Left ventricle myocardium superior (tissue), 1 donor: ENCODE measurements at places on chromosomes 5 and 9.
A peak's percentile ranks its signal among the peaks of the same experiment; 100 is the strongest.

DNA sequence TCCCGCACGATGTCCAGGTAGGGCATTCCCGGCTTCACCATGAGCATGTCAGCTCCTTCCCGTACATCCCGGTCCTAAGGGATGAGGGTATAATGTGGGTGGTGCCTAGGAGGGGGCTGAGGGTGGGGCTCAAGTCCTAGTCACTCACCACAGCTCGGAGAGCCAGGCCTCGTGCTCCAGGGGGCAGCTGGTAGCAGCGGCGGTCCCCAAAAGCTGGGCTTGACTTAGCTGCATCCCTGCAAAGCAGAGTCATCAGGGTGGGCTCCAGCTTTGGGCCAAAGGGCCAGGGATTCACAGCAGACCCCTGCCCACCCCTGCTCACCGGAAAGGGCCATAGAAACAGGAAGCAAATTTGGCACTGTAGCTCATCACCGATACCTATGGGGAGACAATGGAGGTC, 11.6 kb downstream of the ALAD start:
- no peak for DNase-seq

GRCh38 chr5:113067635-113068344, 91.2 kb downstream of the DCP2 start:
- no peak for DNase-seq

DNA sequence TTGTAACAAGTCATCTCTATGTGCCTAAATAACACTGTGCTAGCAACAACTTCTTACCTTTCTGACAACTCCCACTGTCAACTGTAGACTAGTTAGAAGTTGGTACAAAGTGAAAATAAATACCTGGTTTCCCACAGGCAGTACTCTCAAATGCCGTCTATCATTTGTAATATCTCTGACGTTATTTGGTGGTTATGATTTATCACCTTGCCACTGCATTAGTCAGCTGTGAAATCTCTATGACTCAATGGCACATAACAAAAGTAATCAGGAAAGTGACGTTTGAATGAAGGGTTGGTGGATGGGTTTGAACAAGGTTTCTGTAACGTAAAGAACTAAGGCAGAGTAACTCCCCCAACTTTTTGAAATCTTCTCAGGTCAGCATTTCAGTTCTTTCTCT, 592.3 kb downstream of the MAT2B start:
- no peak for DNase-seq

- DNase-seq = no peak
Observed at GRCh38 chr5:90307782-90308181, 101.8 kb downstream of the CETN3 start.

GRCh38 chr5:3943859-3944258, 348.2 kb downstream of the IRX1 start:
- no peak for DNase-seq

DNA sequence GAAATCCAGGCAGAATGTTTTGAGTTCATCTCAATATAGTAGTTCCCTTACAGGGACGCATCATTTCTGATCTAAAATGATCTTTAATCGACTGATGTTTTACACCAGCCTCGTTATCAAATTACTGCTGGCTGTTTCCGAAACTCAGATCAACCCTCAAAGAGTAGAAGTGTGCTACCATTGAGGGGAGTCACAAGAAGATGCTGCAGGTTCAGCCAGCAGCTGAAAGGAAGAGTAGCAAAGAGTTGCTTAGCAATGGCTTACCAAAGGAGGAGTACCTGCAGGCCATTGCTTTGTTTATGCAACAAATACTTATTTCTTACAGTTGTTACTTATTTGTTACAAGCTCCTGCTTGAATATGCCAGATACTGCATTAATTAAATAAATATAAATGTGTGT, 144.1 kb downstream of the EBF1 start:
- DNase-seq = no peak

GRCh38 chr5:31196309-31196708, 2.8 kb downstream of the CDH6 start:
- no peak for DNase-seq

- no peak for DNase-seq
Observed at GRCh38 chr9:72140586-72140985, 8.7 kb upstream of the GDA start.

DNA sequence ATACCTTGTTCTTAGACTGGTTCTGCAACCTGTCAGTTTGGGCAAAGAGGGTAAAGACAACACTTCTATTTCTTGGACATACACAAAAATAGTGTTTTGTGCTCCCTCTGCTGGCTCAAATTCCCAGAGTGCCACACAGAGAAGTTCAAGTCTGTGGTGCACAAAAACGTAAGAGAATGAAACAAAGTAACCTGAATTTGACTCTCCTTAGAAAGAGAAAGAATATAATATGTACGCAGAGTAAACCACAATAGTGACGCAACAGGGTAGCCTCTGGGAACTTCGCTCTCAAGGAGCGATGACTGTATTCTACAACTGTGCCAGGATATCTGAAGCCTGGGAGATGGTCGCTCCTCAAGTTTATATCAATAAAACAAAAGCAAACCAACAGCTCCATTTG, 18.5 kb downstream of the DDX31 start:
- no peak for DNase-seq

- DNase-seq = peak; percentile 69
Observed at GRCh38 chr9:127397646-127398274, 791 bp downstream of the SLC2A8 start.

- no peak for DNase-seq
Observed at GRCh38 chr5:145008876-145009530, 826.1 kb downstream of the PRELID2 start.

GRCh38 chr9:133978226-133978898, 13.8 kb downstream of the VAV2 start:
- DNase-seq = no peak

DNA sequence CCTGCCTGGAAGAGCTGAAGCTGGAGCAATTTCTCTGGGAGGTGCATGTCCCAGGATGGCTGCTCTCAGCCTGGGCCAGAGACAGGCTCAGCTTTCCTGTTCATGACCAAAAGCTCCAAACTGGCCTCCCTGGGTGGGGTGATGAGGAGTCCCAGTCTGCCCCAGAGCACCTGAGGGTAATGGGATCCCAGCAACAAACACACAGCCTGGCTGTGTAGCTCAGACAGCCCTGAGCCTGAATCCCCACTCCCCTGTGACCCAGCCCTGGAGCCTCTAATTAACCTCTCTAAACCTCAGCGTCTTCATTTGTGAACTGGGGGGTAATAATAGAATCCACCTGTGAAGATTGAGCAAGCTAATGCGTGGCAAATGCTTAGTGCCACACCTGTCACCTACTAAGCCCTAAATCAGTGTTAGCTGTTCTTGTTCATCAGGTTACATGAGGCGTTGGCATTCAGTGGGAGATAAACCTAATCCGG, 67.5 kb downstream of the HSPA4 start:
- no peak for DNase-seq

- no peak for DNase-seq
Observed at GRCh38 chr9:71302776-71303175, 181.4 kb upstream of the TRPM3 start.

DNA sequence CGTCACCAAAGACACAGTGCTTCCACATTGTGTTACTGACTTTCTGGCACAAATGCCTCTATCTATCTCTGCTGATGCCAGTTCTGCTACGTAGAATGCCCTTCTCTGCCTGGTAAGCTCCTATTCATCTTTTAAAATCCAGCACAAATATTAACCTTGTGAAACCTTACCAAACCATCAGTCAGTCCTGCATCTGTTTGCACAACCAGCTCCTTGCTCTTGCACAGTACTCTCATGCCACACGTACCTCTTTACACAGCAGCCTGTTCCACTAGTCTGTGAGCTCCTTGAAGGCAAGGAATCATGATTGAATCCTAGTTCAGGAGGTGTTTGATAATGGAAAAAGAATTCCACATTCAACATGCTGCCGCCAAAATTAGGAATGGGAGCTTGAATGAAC, 56.3 kb downstream of the TEX10 start:
- DNase-seq = no peak

- peak; percentile 23 for DNase-seq
Observed at GRCh38 chr9:134301387-134302129, 24.7 kb upstream of the RXRA start.

DNA sequence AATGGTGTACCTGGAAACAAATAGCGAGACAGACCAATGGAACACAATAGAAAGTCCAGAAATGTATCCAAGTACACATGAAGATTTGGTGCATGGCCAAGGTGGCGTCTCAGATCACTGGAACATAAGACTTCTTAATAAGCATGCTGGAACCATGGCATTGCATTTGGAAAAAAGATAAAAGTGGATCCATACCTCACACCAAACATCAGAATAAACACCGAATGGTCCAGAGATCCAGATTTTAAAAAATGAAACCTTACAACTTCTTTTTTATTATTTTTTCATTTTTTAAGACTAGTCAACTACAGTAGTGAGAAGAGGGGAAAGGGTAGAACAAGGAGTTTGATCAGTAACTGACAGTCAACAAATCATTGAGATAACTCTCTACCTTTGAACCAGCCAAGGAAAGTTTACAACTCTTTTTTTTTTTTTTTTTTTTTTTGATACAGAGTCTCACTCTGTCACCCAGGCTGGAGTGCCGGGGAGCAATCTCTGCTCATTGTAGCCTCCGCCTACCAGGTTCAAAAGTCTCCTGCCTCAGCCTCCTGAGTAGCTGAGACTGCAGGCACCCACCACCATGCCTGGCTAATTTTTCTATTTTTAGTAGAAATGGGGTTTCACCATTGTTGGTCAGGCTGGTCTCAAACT, 8.8 kb upstream of the DUSP1 start:
- no peak for DNase-seq

GRCh38 chr5:168710706-168711105, 131.5 kb upstream of the PANK3 start:
- no peak for DNase-seq

GRCh38 chr5:30502277-30502676, 691.2 kb upstream of the CDH6 start:
- no peak for DNase-seq

DNA sequence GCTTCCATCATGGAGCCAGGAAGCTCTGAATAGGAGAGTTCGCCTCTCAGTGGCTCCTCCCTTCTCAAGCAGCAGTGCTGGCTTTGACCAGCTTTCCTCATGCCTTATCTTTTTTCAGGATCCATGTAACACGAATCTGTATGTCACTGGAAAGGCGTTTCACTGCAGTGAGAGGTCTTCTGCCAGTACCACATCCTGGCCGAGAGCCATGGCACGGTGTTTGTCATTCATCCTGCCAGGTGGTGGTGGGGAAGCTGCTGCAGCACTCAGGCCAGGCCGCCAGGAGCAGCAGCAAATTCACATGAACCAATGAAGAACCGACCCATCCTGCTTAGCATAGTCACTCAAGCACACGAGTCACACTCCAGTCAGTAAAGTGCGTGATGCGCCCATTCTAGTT, 179.0 kb downstream of the FANCC start:
- no peak for DNase-seq

DNA sequence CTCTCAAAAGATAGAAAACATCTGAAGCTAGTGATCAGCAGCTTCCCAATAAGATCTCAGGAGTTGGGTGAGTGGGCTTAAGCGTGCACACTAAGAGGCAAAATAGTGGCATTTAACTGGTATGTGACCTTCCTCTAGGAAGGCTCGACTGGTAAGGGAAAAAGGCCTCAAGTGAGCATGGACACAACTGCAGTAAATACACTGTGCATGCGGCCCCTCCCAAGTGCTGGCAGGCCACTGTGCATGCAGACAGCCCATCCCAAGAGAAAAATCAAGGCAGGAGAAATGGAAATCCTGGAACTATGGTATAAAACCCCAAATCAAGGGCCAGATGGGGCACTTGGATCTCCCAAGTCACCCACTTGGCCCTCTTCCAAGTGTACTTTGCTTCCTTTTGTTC, 112.7 kb downstream of the SMC2 start:
- no peak for DNase-seq

DNA sequence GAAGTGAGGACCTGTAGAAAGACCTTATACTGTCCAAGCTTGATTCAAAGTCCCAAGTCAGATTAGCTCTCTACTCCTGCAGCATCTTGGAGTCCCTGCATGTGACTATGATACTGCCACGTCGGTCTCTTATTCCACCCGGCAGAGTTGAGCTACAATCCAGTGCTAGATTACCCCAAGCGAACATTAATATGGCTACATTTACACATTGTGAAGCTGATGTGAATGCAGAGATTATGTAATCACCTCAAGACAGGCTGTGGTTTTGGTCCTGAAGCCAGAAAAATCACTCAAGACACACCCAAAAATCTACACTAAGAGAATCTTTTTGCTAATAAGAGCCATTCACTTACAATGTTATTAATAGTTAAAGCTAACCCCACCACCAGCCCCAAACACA, 116.7 kb downstream of the GNA14 start:
- DNase-seq = no peak

- DNase-seq = no peak
Observed at GRCh38 chr9:16387382-16387781, 483.1 kb downstream of the BNC2 start.

DNA sequence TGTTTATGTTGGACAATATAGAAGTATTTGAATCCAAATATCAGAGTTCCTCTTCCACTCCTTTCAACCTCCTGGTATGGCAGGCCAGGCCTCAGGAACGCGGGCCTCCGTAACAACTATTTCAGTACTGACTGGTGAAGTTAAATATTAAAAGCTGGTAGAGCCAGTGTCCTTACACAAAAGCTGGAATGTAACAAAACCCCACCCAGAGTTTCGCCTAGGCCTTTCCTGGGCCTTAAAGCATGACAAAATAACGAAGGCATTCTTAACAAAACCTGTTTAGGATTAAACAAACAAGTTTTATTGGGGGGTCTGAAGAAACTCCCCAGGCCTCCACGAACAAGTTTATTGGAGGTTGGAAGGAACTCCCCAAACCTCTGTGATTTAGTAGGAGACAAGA, 61.6 kb upstream of the GNE start:
- DNase-seq = no peak

DNA sequence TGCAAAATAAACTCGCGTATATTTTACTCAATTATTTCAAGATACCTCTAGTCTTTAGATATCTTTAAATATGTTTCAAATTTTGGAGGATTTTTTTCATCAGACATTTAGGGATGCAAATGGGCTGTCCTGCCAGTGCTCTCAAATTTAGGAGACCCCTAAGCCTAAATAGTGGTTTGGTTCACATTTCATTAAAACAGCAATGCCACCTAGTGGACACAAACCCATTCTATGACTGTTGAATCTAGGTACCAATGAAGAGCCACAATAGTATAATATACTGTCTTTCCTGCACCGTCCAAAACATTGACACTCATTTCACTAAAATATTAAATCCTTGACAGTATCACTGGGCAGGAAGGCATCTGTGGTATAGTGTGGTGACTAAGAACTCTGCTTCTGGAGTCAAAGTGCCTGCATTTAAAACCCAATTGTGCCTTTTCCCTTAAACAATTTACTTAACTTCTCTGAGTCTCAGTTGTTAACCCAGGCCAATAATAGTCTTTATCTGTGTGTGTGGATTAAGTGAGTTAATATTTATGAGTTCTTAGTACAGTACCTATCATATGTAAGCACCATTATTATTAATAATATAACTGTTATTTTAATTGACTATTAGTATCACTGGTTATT, 148.0 kb downstream of the RORB start:
- no peak for DNase-seq

DNA sequence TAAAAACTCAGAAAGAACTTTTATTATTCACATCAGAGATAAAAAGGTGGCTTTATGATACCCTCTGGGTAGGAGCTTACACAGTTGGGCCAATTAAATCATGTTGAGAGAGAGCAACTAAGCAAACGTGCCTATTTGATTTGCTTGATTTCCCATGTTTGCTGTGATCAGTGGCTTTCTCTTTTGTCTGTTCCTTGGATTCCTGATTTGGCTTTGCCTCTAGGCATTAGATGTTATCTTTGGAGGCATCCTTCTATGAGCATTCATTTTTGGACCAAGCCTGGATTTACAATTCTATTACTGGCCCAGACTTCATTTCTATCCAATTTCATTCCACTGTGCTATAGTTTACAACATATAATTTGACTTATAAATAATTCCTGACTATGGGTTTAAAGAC, 35.9 kb downstream of the VCAN start:
- no peak for DNase-seq

- no peak for DNase-seq
Observed at GRCh38 chr9:27848315-27848714, 275.0 kb upstream of the C9orf72 start.
